Effector CD8-positive, alpha-beta T cell (primary cell): ENCODE measurements at places on chromosomes 5 and 9.

GRCh38 chr9:8651846-8652215 lies 852.3 kb upstream of the DMAC1 start:
- DNase-seq: no peak

DNA sequence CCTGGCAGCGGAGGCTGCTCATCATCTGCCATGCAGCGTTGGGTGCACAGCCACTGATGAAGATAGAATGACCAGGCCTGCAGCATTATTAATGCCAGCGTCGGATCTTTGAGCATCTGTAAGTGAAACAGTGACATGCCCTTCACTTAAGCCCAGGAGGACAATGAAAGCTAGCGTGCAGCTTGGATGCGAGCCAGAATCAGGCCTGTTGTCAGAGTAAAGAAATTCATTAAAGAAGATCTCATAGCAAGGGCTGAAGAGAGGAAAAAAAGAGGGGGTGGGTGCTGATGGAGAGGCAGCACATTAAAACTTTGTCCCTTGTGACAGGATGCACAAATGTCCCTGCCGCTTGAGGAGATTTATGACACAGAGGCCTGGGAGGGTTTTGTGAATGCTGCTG lies 186.1 kb upstream of the MAST4 start:
- DNase-seq: no peak

GRCh38 chr9:35690614-35691333 lies 1.0 kb upstream of the TPM2 start:
- peak; percentile 14 for DNase-seq

GRCh38 chr5:6359555-6360322 lies 18.6 kb downstream of the MED10 start:
- no peak for DNase-seq

GRCh38 chr5:40599676-40600075 lies 80.0 kb upstream of the PTGER4 start:
- DNase-seq: no peak

- DNase-seq: no peak
Observed at GRCh38 chr5:14286007-14286406, 142.9 kb downstream of the TRIO start.

DNA sequence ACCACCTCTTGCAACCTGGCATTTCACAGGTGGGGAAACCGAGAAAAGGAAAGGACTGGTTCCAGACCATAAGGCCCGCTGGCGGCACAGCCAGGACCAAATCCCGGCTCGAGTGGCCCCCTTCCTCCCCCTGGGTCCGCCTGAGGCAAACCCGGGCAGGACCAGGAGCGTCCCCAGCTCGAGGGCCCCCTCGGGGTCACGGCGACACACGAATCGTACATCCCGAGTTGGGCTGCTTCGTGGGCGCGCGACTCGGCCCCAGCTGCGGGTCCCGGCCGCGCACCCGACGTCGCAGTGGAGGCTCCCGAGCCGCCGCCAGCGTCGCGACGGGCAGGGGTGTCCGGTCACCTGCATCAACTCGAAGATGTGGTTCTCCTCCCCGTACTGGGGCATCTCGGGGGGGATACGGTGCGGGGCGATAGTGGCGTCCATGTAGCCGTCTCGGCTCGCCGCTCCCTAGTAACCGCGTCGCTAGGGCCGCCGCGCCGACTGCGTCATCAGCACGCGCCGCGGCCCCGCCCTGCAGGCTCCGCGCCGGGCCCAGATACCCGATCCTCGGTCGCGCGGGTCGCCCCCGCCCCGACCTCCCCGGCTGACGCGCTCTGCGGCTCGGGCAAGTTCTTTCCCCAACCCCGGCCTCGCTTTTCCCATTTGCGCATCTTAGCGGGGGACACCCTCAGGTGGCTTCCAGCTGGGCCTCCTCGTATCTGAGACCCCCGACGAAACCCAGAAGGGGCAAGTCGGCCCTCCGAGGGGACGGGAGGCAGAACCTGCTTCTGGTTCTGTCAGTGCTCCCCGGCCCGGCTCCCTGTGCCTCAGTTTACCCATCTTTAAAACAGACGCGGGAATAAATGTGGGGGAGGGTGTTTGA lies at the start of gene AK8:
TSS of gene AK8 (minus strand) at position 461 of the 871 bp plus-strand sequence. CDS start at position 432, 29 bp downstream.
- peak; percentile 64 for DNase-seq

- DNase-seq: no peak
Observed at GRCh38 chr5:78473751-78474150, 113.3 kb downstream of the SCAMP1 start.

GRCh38 chr9:72813544-72813943 lies 139.3 kb downstream of the ALDH1A1 start:
- no peak for DNase-seq

- no peak for DNase-seq
Observed at GRCh38 chr5:131974622-131974955, 29.1 kb upstream of the MEIKIN start.

GRCh38 chr5:76920491-76920890 lies 32.4 kb upstream of the CRHBP start:
- DNase-seq: no peak
